ENCODE measurements at places on chromosomes 7 and 10.

GRCh38 chr10:112675560-112676083 is 228.6 kb downstream of the VTI1A start:
- DNase-seq: no peak

DNA sequence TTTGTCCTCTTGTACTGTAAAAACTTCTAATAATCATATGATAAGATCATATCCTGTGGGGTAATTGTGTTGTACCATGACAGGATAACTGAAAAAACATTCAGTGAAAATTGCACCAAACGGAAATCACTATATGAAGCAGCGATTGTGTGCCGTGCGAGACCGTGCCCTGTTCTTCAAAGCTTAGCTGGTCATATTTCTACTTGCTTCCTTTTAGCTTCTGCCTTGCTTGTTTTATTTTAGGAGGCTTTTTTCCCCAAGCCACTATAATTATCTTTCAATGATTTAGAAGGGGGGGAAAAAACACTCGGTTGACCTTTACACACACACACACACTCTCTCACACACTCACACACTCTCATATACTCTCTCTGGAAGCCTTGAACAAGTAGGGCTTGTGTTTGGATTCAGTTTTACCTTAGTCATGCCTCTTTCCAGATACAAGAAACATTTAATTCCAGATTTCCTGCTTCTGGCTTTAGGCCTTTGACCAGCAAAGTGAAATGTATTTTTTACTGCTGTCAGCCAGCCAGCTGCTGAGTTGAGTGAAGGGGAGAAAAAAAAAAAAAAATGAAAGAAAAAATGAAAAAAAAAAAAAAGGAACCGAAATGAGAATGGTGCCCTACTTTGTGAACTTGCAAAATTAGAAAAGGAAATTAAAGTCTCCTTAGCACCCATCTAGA is 181.4 kb downstream of the ARID5B start:
- DNase-seq: no peak

- DNase-seq: no peak
Measured at GRCh38 chr7:110590415-110590814, 500.5 kb upstream of the LRRN3 start.

DNA sequence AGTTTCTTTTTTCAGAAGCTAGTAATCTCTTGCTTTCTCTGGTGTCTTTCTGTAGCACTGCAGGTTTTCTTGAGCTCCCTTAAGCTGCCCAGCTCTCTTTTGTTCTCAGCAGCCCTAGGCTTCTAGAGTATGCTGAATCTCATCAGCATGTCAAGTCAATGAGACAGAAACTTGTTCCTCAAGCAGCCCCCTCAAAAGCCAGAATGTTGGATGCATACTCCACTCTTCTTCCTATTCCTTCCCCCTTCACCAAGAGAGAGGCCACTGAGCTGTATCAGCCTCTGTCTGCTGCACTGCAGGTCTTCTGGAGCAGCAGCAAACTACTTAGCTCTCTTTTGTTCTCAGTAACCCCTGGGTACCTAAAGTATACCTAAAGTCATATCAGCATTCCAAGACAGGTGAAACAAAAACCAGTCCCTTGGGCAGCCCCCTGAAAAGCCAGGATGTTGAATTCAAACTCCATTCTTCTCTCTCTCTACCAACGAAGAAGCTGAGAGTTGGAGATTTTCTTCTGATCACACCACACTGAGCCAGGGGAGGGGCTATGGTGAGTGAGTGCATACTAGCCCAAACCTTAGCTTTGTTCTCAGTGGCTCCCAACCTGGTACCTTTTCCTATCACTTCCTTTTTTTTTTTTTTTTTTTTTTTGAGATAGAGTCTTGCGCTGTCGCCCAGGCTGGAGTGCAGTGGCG is 73.3 kb upstream of the WAC start:
- DNase-seq: no peak

DNA sequence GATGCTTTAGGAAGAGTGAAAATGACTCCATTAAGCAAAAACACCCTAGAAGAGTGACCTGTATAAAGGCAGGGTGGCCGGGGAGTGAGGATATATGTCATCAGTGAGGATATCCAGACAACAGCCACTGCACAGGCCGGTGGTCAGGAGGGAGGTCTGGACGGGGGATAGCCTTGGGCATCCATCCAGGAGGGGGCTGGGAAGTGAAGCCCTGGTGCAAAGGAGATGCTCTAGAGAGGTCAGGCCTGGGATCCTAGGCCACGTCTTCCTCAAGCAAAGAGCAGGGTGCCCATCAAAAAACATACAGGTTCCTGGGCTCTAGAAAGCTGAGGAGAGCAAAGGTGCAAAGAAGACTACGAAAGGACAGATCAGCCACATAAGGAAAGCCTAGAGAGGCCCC is 25.6 kb downstream of the FAM171A1 start:
- no peak for DNase-seq

GRCh38 chr7:143240291-143241168 is 18.7 kb downstream of the TAS2R40 start:
- DNase-seq: peak; percentile 21

- DNase-seq: no peak
Measured at GRCh38 chr7:47181746-47182361, 400.1 kb downstream of the TNS3 start.

DNA sequence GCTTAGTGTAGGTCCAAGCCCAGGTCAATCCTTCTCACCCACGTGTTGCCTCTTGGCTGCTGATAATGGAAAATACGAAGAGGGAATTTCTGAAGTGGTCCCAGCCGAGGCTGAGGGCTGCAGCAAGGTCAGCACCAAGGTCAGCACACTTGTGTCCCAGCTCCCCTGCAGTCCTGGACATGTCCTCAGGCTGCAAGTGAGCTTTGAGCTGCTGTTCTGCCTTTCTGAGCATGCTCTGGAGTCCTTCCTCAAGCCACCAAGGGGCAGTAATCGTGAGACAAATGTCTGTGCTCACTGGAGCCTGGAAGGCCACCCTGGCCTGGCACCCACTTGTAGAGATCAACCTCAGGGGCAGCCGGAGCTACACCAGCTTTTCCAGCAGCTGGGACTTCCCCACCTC is 28.3 kb downstream of the DRGX start:
- DNase-seq: no peak

DNA sequence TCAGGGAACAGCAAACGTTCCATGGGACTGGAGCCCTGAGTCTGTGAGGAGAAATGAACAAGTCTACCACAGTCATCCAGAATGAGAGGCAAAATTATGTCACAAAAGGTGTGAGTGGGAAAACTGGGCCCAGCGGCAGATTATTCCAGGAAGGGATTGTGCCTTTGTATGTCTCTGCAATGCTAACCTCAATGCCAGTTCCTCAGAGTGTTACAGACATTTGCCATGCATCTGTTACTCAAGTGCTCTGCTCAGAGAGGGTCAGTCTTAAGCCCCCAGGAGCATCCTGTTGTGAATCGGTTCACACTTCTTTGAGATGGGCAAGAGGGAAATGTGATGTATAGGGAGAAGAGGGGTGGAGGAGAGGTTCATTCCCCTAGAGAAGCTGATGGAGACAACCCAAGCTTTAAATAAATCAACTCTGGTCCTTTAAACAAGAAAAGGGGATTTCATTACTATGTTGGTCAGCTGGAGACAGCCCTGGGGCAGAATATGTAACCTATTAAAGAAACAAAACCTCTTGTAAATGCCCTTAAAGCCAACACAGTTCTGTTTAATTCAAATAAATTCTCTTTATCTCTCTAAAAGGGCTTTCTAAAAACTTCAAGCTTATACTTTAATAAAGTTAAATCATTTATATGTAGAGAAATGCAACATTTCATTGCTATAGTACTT is 85.9 kb upstream of the GRB10 start:
- DNase-seq: no peak

DNA sequence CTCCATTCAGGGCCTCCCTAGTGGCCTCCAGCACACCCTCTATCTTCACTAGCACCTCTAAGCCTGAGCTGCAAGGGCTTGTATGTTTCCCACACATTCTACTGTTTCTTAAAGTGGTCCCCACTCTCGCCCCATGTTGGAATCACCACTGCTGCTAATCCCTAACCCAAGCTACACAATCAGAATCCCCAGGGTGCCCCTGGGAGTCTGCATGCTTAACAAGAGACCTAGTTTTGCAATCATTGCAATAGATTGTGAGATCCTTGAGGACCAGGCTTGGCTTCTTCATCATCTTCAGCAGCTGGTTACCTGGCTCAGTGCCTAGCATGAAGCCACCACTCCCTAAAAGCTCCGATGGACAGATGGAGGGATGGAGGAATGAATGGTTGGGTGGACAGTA is 113.9 kb downstream of the MYOF start:
- DNase-seq: no peak

- DNase-seq: no peak
Measured at GRCh38 chr10:132942101-132943057, at the start of gene CFAP46. Gene CFAP46, minus strand, starts transcription at chr10:132942570. Its CDS starts 86 bp downstream, at chr10:132942484.

- DNase-seq: no peak
Measured at GRCh38 chr10:35992107-35992506, 350.0 kb upstream of the FZD8 start.

GRCh38 chr7:146922782-146923181 is 806.2 kb downstream of the CNTNAP2 start:
- no peak for DNase-seq

DNA sequence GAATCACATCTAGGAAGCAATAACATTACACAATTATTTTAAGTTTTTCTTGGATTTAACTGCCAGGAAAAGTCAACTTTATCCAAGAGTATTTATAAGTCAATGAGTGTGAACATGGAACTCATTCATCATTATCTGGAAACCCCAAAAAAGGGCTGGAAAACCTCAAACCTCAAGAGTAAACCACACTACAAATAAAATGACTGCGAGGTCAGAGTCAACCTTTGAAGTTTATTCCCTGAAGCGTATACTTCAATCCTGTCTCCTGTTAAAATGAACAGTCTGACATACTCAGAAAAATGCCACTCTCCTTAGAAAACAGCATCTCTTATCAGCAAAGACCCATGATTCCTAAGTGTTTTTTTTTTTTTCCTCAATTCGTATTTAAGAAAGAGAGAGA is 86.5 kb downstream of the RELN start:
- DNase-seq: no peak

- no peak for DNase-seq
Measured at GRCh38 chr10:6446711-6447110, 133.4 kb downstream of the PRKCQ start.

- no peak for DNase-seq
Measured at GRCh38 chr10:77157248-77158019, 480.2 kb downstream of the KCNMA1 start.

GRCh38 chr7:31043051-31043471 is 9.0 kb upstream of the ADCYAP1R1 start:
- no peak for DNase-seq

GRCh38 chr7:140607441-140607989 is 33.1 kb downstream of the DENND2A start:
- no peak for DNase-seq

- no peak for DNase-seq
Measured at GRCh38 chr7:27269455-27269854, 26.9 kb downstream of the EVX1 start.

- DNase-seq: no peak
Measured at GRCh38 chr7:17713584-17713983, 226.7 kb downstream of the SNX13 start.

- DNase-seq: no peak
Measured at GRCh38 chr7:107276220-107276827, 107.5 kb downstream of the HBP1 start.

DNA sequence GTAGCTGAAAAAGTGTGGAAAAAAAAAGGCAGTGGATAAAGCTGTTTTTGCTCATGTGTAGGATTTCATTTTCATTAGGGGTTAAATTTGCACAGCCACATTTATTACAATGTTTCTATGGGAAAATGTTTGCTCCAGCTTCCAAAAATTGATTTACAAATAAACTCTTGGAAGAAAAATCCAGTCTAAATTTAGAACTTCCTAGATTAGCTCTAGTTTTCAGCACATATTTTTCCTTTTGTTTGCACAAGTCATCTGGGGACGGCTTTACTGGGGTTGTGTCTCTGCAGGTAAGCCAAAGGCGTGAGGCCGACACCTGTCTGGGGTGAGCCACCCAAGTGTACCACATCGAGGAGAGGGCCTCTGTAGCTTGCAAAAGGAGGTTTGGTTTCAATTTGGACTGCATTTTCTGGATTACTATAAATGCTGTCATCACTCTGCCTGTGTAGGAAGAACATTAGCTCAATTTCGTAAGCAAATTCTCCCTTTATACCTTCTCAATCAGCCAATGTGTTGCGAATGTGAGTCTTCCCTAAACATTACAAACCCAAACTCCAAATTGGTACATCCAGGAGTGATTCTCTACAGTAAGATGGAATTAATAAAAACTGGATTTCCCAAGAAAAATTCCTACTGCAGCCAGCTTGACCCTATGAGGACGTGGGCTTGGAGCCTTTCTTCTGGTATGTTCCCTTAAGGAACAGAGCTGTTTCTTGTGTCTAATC is 89.5 kb upstream of the ZNF438 start:
- DNase-seq: no peak

DNA sequence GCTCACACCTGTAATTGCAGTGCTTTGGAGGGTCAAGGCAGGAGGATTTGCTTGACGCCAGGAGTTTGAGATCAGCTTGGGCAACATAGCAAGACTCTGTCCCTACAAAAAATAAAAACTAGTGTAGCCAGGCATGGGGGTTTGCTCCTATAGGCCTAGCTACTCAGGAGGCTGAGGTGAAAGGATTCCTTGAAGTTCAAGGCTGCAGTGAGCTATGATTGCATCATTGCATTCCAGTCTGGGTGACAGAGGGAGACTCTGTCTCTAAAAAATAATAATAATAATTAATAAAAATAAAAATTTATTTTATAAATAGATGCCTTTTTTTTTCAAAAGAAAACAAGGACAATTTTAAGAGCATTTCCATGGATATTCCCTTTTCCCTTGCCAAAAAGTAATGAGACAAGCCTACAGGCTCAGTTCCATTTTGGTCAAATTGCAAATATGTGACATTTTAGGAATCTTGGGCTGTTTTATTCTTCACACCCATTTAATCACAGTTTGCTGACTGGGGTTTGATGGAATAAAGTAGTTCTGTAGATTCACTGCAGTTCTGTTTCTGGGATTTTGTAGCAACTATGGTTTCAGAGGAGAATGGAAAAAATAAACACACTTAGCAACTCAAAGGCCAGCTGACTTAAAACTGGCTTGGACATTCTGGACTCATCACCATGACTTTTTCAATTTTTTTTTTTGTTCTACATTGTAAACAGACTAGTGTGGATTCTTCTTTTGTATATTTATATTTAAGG is 48.4 kb upstream of the ARHGAP21 start:
- no peak for DNase-seq

DNA sequence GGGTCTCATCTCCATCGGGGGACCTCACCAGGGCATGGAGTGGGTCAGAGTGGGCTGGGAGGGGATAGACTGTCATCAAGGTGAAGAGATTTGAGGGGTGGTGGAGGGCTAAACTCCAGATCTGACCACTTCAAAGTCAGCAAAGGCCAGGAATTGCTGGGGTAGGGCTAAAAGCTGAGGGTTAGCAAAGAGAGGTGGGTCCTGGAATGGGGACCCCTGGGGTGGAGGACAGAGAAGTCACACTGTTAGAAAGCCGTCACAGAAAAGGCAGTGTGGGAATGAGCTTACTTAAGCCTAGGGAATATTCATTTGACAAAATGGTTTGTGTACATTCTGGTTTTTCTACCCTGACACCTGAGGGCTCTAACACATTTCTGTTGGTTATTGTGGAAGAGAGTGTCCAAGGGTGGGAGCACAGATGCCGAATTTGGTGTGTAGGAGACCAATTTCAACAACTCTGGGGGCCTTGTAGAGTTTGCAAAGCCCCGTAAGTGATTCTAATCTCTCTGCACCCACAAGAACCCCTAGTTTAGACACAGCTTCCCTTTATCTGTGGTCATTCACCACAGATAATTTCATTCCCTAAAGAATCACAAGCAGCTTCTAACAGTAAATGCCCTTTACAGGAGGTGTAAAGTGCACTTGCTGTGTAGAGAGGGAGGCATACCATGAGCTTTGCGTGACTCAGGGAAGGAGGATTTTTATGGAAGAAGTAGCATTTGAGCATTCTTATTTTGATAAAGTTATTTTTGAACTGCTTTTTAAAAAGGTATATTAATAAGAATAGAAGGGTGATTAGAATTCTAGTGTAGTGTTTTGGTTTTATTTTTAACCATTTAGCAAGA is 6.4 kb downstream of the FBH1 start:
- DNase-seq: no peak
